ENCODE measurements at places on chromosomes 1 and 21.

- no peak for DNase-seq
These were observed 25.5 kb upstream of the IFNAR1 start for GRCh38 chr21:33299181-33299752.

DNA sequence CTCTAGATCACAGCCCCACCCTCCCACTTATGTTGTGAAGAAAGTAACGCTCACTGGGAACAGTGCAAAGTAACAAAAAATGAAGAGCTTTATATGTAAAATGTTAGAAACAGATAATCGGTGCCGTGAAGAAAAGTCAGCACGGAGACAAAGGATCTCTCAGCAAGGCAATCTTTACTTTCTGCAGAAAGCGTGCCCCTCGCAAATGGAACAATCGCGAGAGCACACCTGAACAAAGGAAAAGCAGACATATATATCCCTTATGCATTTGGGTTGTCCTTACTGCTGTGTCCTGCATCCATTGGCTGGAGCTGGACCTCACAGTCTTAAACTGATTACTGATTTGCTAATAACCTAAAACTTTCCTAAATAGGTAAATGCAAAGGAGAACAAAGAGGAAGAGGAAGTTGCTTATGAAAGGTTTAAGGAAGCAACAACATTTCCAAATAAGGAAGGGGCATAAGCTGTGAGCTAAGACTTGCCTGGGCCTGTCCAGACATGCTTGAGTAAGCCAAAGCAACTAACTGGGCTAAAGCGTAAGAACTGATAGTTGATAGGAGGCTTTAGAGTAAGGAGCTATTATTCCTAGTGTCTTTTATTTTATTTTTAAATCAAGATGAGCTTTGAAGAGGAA lies 89.7 kb downstream of the GTF2B start:
- DNase-seq = no peak

- DNase-seq = no peak
These were observed 1.1 kb upstream of the CSF1 start for GRCh38 chr1:109909561-109909960.

GRCh38 chr21:45713613-45714012 lies 70.1 kb downstream of the PCBP3 start:
- DNase-seq = no peak

DNA sequence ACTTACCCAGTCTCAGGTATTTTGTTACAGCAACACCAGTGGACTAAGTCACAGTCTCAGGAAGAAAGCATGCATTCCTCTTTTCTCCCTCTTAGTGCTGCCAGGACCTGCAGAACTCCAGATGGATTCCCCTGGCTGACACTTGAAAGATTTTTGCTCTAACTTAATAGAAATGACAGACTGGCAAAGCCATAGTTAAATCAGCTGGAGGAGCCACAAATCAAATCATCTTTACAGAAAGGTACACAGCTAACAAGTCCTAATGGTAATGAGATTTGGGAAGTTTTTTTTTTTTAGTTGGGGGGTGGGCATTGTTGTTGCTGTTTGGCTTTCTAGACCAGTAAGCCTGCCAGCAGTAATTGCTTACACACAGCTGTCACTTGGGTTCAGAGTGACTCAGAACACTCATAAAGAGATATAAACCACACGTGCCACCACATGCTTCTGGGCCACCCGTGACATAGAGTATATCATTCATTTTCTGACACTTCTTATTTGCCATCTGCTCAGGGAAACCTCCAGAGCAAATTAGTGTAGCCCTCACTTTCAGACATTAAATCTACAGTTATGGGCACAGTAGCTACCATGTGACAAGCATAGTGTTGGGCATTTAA lies 72.4 kb downstream of the FH start:
- no peak for DNase-seq

DNA sequence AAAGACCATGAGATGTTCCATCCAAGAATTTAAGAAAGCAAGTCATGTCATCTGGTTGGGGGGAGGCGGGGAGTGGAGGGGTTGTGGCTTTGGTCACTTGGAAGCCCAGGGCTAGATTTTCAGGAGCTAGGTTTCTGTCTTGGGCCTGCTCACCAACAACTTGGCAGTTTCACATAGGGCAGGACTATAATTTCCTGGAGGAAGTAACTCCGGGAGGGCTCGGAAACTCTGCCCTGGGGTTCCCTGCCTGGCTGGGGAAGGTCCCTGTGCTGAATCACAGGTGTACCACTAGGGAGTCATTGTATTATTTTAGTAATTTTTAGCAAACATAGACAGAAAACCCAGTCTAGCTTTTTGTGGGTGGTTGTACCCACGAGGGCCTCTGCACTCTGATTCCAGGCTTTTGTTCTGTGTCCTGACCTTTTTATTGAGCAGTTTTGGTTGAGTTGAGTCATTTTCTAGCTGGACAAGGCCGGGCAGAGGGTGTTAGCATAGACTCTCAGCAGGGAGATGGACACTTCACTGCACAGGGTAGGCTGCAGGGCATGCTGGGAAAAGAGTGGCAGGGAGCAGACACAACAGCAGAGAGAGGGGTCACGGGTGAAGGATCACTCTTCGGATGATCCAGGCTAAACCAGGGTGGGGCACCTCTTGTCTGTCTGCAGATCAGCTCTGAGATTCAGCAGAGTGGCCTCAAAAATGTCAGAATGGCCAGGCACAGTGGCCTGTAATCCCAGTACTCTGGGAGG lies 144.7 kb downstream of the GRIK3 start:
- no peak for DNase-seq

DNA sequence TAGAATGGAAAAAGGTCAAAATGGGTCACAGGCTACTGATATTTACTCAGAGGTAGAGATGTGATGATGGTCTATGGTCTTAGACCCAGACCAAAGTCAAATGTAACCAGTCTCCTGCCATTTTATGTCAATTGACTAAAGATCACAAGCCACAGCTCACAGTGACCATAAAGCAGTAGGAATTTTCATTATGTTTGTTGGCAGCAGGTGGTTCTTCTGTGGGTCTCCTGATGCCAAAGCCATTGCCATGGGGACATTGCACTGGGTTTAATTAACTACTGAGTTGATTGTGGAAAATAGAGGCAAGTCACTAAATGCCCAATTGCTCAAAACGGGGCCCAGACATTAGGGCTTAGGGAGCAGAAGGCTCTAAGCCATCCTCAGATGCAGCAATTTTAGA lies at the start of gene OR10K2:
OR10K2 (minus strand) TSS at position 101 of the 400 bp plus-strand sequence. CDS start 5,371 bp downstream, outside the sequence.
- no peak for DNase-seq

GRCh38 chr1:38444311-38444710 lies 397.7 kb upstream of the POU3F1 start:
- no peak for DNase-seq
